ENCODE measurements at places on chromosomes 11 and 22.

- no peak for DNase-seq
These were observed 69.5 kb downstream of the ZNRF3 start for GRCh38 chr22:28952857-28953256.

DNA sequence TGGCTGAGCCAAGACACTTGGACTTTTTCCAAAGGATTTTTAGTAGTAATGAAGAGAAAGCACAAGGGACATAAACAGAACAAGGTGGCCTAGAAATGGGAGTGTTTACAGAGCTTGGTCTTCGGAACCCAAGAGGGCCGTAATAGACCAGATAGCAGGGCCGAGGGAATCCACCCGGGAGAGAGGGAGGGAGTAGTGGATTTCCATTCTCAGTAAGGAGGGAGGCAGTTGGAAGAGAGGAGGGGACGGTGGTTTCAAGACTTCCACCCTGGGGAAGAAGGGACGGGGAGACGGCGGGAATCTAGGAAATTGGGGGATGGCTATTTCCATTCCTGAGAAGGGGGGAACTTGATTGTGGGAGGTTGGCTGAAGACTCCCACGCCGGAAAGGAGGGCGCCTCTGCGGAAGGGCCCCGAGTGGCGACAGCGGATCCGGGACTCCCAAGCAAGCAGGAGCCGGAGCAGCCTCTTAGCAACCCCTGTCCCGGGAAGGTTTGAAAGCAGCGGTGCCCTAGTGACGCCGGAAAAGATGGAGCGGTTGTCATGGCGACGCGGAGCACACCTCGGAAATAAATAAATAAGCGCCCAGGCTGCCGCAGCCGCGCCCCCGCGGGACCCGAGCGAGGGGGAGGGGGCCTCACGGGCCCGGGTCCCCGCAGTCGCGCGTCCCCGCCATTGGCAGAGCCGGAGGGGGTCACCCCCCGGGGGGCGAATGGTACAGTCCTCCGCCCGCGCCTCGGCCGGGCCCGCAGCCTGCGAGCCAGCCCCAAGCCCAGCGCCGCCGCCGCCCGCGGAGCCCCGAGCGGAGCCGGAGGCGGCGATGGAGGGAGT, 31.6 kb downstream of the EIF3F start:
- no peak for DNase-seq

- DNase-seq, result no peak
These were observed 35.3 kb upstream of the XBP1 start for GRCh38 chr22:28835630-28836189.

GRCh38 chr11:19979519-19979845, 180.8 kb downstream of the DBX1 start:
- DNase-seq, result no peak

DNA sequence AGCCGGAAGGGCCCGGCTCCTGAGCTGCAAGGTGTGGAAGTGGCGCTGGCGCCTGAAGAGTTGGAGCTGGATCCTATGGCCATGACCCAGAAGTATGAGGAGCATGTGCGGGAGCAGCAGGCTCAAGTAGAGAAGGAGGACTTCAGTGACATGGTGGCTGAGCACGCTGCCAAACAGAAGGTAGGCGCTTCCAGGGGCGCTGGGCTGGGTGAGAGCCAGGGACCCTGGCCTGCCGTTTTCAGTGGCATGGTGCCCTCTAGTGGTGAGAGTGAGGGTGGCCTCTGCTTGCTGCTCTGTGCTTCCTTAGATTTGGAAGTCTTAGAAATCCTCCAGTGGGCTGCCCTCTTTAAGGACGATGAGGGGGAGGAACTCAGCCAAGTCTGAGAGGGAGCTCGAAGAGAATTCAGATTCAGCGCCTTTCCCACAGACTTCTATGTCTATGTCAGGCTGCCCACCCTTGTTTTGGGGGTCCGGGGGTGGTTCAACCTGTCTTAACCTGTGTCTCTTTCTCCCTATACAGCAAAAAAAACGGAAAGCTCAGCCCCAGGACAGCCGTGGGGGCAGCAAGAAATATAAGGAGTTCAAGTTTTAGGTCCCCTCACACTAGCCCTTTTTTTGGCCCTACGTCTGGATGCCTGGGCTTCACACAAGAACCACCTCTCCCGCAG, 1.8 kb upstream of the PACS1 start:
- DNase-seq, result no peak

DNA sequence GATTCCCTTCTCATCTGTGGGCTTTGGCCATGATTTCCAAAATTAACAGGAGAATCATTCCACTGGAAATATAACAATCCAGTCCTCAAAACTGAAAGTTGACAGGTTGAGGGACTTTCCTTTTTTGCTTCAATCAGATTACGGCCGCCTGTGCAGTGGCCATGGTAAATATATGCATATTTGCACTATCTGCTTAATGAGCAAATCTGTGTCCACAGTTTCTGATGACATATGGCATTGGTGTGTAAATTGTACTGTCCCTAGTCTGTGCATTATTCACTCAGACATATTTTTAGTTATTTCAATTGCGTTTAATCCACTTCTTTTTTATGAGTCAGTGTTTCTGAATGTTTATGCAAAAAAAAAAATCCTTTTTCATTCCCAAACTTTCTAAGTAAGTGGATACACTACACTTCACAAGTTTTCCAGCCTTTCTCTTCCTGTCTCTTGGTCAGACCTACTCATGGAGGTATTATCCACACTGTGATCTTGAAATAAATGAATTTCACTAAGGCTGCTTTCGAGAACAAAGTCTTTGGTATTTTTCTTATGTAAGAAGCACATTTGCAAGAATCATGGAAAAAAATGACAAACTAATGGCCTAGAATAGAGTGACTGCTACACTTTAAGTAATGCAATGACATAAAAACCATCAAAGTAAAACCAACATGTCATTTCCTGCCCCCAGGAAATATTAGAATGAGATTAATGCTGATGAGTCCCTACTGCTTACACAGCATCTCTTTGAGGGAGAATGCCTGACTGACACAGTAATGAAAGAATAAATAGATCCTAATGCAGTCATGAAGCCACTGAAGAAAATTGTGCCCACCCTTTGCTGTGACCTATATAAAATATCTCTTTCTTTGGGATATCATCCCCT, 76.4 kb upstream of the MTNR1B start:
- no peak for DNase-seq

GRCh38 chr22:42993651-42994275, 21.2 kb downstream of the PACSIN2 start:
- no peak for DNase-seq

- no peak for DNase-seq
These were observed 235.4 kb upstream of the NARS2 start for GRCh38 chr11:78809931-78810541.

- DNase-seq, result no peak
These were observed 3.8 kb upstream of the CYP2D6 start for GRCh38 chr22:42134100-42135020.

GRCh38 chr22:22712666-22713365, 68.4 kb downstream of the GGTLC2 start:
- DNase-seq, result no peak

DNA sequence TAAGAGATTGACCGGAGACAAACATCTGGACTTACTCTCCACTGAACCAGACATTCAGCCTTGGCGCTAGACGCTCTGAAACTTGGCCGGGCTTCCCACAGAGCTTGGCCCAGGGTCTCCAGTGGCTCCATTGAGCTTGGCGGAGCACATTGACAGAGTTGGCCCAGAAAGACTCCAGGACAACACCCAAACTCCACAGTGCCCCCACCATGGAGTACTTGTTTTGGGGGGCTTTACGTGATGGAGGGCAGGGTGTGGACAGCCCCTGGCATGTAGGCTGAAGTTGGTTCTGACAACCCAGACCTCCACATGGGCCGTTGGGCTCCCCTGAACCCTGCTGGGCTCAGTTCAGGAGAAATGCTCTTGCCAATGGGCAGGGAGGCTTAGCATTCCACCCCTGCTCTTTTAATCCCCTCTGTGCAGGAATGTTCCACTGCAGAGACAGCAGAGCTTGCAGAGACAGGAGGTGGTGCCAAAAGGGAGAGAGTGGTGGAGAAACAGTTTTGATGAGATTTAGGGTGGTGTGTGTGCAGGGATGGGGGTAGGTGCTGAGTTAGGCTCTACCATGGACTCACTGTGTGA, 102.4 kb upstream of the TIMP3 start:
- no peak for DNase-seq

DNA sequence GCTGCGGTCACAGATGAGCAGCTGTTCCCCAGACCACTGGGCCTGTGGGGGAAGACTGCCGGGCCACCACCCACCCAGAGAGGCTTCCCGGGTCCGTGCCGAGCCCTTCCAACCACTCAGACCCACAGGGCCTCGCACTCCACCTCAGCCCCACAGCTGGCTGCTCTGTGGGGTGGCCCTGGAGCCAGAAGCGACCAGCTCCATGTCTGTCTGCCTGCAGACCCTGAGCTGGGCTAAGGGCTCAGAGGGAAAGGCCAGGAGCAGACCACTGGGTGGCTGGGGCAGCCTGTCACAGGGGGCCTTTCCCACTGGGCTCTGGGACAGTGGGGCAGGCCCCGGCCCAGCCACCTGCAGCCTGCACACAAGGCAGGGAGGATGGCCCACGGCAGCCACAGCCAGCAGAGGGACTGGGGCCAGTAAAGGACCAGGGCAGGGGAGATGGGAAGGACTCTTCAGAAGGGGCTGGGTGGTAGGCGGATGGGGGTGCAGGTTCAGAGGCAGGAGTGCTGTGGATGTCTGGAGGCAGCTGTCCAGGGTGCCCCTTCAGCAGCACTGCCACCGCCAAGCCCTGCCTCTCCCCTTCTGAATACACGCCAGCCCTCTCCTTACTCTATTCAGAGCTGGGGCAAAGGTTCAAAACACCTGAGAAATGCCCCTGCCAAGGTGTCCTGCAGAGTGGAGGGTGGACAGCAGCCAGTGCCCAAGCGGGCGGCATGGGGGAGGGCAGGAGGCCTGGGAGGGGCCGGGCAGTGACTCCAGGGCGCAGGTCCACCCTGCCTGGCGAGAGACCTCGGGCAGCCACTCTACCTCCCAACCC, 32.2 kb downstream of the GNB1L start:
- no peak for DNase-seq

GRCh38 chr11:8352876-8353505, 89.3 kb upstream of the LMO1 start:
- no peak for DNase-seq
